ENCODE measurements at places on chromosomes 3 and 15.
A peak's percentile ranks its signal among the peaks of the same experiment; 100 is the strongest.

- DNase-seq, result no peak
Measured at GRCh38 chr3:17032407-17033034, 147.8 kb downstream of the PLCL2 start.

DNA sequence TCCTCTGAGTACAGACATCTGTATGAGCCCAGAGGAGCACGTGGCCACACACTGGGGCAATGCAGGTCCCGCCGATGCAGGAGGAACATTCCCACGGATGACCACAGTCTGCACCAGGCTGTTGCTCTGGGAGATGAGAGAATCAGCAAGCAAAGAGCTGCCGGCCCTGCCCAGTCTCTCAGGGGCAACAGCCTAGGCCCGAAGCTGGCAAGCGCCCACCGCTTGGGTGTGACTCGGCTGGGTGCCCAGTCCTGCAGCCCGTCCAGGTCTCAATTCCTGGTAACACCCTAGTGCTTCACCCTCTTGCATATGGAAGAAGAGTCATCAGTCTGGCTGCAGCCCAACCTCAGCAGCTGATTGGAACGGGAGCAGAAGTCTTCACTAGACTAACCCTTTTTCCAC is 153.7 kb upstream of the HES1 start:
- DNase-seq, result peak; percentile 76

GRCh38 chr3:101591071-101591470 is 17.1 kb downstream of the PCNP start:
- no peak for DNase-seq

- DNase-seq, result no peak
Measured at GRCh38 chr3:87307805-87308204, 31.4 kb upstream of the POU1F1 start.

DNA sequence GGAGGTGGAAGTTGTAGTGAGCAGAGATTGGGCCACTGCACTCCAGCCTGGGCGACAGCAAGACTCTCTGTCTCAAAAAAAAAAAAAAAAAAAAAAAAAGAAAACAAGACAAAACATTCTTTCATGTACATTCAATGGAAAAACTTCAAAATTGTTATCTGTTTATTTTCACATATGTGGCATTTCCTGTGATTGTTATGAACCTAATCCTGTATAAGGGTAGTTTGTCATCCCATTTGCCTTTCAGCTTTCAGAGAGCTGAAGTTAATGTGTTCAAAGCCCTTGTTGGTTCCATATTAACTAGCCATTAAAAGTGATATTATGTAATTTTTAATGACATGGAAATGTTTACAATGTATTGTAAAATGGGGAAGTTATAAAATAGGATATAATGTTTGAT is 17.3 kb upstream of the NCK1 start:
- DNase-seq, result no peak

DNA sequence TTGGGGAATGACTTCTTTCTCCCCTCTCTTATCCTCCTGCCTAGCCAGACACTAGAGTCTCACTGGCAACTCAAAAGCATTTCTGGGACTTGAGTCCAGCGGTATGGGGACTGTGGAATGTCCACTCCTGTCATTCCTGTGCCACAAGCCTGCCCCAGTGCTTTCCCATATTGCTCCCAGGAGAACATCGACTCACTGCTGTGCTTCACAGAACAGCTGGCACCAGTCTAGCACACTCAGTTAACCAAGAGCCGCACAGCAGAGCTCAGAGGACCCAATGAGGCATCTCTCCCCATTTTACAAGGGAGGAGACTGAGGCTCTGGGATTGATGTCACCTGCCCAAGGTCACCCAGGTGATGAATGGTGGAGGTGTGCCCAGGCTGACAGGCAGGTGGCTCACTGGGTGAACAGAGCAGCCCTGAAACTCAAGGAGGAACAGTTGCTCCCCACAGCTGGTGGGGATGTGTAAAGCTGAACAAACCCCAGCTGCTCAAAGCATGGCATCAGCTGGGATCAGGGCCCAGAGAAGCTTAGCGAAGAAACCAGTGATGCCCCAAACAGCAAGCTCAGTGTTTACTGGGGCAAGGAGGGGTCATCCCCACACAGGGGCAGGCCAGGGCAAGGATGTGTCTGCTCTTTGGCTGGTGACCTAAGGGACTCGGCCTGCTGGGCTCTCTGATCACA is 35.4 kb upstream of the DUSP7 start:
- no peak for DNase-seq

- no peak for DNase-seq
Measured at GRCh38 chr3:127325629-127325961, 37.7 kb upstream of the PRR20G start.

- DNase-seq, result no peak
Measured at GRCh38 chr15:32747921-32748342, 30.1 kb downstream of the GREM1 start.

DNA sequence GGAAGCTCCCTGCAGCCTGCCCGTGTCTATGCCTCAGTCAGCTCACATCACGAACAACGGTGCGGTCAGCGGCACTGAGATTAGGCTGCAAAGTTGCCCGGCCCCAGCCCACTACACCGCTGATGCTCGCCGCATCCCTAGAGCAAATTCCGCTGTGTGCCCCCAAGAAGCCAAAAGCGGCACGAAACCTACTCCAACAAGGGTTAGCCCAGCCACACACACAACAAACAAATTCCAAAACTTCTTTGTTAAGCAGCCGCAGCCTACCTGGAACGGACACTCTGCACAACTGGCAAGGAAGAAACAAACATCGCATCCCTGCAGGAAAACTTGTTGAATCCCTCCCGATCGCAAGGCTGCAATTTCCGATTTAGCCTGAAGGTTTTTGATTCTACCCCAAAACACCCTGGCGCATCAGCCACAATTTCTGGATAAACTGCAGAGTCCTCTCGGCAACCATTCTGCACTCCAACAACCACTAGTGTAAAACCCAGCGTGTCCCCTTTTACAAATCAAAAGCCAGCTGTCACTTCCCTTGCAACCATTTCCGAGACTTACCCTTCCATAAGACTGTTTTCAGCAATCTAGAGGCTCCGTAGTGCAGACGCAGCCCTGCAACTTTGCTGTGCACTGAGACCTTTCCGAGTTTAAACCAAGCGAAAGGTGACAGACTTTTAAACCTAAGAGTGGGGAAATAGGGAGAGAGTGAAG is 449 bp downstream of the ROBO1 start:
- DNase-seq, result no peak

DNA sequence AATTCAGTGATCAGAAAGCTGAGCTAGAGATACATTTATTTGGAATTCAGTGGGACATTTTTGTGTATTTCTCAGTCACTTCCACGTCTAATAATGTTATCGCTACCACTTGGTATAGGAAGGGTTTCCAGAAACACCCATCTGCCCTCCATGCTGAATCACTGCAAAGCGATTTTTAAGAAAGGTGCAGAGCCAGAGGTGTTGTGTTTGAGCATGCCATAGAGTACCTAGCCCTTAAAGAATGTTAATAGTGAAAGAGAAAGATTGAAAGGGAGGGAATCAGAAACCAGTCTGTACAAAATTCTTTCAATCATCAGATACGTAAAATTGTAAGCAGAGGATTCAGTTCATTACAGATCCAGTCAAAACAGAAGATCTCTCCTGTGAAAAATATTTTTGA is 80.1 kb upstream of the ARL6 start:
- no peak for DNase-seq

DNA sequence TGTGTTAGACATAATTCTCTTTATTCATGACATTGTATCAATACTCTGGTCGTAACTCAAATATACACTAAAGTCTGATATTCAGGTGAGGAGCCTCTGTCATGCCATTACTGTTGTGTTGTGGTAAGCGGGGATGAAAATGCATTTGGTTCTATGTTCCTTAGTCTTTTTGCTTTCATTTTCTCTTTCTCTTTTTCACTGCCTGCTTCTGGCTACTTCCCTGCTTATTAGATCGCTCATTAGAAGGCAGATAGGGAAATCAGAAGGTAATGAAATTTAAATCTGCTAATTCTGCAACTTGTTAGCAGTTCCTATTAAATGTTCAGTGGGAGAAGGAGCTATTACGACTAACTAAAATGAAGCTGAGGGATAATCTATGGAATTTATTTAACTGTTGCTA is 345.0 kb downstream of the GRM7 start:
- no peak for DNase-seq

DNA sequence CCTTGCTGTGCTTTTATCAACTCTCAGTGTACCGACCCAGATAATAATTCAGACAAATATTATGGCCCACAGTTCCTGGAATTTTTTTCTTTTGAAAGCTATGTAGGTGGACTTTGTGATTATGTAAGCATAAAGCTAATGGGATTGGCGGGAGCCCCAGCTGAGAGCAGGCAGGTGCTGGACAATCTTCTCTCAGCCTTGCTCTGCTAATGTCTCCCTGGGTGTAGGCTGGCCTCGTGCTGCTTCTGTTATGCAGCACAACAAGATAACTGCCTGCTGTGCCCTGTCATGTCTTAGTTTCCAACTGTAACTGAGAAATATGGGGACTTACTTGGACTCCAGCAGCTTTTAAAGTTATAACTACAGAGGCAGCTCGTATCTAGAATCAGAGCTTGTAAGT is 415.0 kb downstream of the PDCD6IP start:
- DNase-seq, result no peak

DNA sequence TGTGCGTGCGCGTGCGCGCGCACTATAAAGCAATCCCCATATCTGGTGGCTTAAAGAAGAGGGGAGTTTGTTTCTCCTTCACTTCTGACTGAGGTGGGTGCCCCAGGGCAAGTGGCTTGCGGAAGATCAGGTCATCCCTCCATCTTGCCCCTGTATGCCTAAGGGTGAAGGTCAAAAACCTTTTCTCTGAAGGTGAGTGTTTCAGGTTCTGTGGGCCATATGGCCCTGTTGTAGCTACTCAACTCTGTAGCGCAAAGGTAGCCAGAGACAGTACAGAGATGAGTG is 5.5 kb downstream of the ABTB1 start:
- no peak for DNase-seq

DNA sequence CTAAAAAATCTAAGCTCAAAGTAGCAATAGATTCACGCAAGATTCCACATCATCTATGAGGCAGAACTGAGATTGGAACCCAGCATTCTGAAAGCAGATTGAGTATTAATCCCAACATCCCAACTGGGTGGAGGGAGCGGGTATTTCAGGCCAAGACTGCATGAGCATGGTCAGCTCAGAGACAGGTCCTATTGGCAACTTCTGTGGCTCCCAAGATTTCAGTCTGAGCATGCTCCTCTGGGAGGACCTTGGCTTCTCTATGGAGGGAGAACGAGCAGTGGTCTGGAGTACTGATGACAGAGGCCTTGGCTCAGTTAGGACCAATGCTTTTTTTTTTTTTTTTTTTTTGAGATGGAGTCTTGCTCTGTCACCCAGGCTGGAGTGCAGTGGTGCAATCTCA is 4.0 kb upstream of the ITGA11 start:
- DNase-seq, result no peak

- DNase-seq, result no peak
Measured at GRCh38 chr15:96416934-96417759, 86.6 kb downstream of the NR2F2 start.

GRCh38 chr3:196555295-196555694 is 13.1 kb downstream of the WDR53 start:
- no peak for DNase-seq

- no peak for DNase-seq
Measured at GRCh38 chr3:37800022-37800551, 61.6 kb upstream of the CTDSPL start.

- no peak for DNase-seq
Measured at GRCh38 chr3:187183903-187184302, 13.4 kb upstream of the RTP1 start.

DNA sequence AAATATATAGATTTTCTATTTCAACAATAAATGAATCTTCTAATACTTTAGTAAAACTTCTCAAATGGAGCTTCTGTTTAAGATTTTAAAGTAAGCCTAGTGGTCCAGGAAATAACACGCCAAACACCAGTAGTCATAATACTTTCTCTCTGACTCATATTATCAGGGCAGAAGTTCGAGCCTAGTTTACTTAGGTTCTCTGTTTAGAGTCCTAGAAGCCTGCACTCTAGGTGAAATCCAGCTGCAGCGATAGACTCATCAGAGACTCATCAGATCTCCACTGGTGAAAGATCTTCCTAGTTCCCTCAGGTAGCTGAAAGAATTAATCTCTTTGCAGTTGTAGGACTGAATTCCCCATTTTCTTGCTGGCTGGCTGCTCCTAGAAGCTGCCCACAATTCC is 552.5 kb upstream of the ROBO2 start:
- no peak for DNase-seq

- DNase-seq, result no peak
Measured at GRCh38 chr3:30281526-30281925, 324.9 kb upstream of the TGFBR2 start.

- DNase-seq, result no peak
Measured at GRCh38 chr3:151979906-151980305, 106.5 kb downstream of the SUCNR1 start.

All from GOT3 (cell line).